ENCODE measurements at places on chromosomes 7 and 10.

DNA sequence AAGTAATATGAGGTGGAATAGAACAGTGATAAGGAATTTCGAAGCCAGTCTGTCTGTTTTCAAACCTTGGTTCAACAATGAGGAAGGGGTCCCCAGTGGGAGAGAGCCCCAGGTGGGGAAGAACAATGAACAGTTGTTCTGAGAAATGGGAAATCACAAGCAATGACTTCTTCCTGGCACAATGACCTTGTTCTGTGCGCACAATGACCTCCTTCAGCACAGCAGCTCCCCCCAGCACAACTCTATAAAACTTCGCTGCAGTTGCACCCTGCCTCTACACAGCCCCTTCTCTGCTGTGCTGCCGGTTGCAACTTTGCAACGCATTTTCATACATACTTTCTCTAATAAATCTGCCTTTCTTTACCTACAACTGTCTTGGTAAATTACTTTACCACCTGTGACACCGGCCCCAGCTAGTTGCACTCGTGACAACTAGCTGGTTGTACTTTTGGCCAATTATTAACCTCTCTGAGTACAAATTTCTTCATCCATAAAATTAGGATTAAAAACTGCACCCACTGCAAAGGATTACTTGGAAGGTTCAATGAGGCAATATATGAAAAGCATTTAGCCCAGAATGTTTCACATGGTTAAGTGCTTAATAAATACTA lies 40.5 kb downstream of the ASB4 start:
- no peak for DNase-seq

DNA sequence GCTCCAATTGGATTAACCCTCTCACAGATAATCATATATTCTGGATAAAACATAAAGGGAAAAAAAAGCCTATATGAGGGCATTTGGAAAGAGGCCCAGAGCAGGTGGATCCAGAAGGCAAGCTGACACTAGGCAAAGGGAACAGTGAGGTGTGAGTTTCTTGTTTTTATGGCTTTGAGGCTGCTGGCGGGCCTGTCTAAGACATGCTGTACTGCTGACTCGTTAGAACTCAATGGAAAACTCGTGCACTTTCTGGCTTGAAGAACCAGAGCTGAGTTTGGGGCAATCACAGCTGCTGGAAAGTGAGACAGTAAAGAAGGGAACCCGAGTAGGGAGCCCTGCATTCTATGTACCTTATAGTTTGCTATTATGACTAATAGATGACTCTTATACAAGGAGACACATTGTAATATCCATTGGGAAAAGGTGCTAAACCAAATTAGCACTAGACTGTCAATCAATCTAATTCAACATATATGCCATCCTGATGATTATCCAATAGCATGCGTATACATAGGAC lies 637.1 kb downstream of the GATA3 start:
- no peak for DNase-seq

- DNase-seq: no peak
Observed at GRCh38 chr10:70055550-70055949, 2.9 kb downstream of the MACROH2A2 start.

DNA sequence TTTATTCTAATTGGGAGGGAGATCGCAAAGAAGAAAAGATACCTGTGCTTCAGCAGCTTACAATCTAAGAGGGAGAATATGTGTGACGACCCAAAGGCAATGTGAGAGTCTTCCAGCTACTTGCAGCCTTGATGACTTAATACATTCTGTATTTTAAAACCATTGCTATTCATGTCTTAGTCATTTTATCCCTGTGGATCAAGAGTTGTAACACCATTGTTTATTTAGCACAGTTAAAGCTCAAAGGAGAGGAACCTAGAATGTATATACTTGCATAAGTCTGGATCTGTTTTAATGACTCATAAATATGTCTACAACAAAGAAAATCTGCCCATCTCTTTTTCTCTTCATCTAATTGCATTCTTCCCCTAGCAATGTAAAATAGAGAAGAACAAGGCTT lies 117.9 kb upstream of the DLX6 start:
- DNase-seq: no peak

GRCh38 chr10:3749600-3749999 lies 35.4 kb downstream of the KLF6 start:
- DNase-seq: no peak

- DNase-seq: no peak
Observed at GRCh38 chr10:69367469-69367868, 49.2 kb downstream of the TACR2 start.

DNA sequence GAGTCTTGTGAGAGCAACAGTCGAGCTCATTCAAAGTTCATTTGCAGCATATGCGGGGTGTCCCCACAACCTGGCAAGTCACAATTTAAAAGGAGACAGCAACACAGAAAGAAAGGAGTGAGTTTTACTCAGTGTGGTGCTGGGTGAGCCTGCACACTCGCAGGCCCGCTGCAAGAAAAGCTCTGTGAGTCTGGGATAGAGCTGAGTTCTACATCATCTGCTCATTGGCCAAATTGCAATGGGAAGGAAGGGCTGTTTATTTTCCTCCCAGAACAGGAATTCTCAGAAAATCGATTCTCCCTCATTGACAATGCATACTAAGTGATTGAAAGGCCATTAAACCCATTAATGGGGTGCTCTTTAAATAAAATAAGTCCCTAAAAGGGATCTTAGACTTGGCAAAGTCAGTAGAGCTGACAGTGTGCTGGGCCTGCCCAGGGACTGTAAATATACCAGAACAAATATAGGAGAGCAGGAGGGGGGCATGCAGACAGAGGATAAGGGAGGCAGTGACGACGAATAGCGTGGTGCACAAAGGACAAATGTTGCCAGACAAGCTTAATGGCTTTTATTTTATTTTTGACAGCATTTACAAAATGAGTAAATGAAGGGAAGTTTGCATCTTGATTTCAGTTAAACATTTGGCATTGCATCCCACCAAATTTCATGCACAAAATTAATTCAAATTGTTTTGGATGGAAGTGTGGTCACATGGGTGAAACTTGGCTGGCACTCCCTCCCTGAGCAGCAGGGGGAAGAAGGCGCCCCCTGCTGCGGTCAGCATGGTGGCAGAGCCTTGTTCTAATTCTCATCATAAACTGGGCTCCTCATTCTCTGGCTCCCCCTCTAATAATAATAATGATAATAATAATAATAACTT lies 215.7 kb downstream of the SNX10 start:
- no peak for DNase-seq

DNA sequence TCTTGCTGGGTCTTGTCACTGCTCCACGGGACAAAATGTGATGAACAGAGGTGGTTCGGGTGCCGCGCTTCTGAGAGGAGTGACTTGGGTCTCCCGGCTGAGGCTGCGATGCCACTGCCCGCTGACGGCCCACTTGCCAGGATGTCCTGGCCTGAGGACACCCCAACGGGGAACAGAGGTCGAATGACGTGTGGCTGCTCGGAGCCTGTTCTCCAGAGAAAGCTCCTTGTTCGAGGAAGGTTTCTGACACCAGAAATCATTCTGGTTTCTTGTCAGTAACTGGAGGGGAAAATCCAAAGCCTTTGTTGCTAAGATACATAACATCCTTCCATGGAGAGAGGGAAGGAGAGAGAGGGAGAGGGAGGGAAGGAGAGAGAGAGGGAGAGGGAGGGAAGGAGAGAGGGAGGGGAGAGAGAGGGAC lies 236.4 kb downstream of the WDR37 start:
- no peak for DNase-seq

- DNase-seq: no peak
Observed at GRCh38 chr10:88361494-88361893, 221.6 kb downstream of the RNLS start.

- no peak for DNase-seq
Observed at GRCh38 chr7:81150951-81151361, 232.1 kb upstream of the SEMA3C start.

- no peak for DNase-seq
Observed at GRCh38 chr10:13340626-13341376, 7.3 kb downstream of the SEPHS1 start.

- no peak for DNase-seq
Observed at GRCh38 chr10:111522141-111522540, 445.3 kb downstream of the ADRA2A start.

DNA sequence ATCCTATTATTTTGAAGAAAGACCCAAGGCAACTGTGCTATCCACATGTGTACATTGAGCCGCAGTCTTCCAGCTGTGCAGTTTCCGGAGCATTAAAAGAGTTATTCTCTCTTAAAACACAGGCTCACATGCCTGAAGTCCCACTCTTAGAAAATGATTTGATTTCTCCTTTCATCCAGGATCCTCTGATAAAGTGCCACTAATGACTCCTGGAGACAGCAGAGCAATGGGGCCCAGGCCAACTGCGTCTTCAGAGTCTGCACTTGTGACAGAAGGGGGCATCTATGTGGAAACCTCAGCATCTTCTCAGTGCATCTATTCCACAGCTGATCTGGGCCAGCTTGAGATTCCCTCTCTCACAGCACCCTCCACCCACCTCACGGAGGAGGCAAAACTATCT lies 482.1 kb upstream of the AKR1E2 start:
- DNase-seq: no peak

- DNase-seq: no peak
Observed at GRCh38 chr7:142024547-142024946, 28.9 kb downstream of the MGAM start.

- no peak for DNase-seq
Observed at GRCh38 chr7:18808026-18808425, 309.4 kb downstream of the TWIST1 start.

- DNase-seq: no peak
Observed at GRCh38 chr10:15705298-15705697, 14.4 kb downstream of the ITGA8 start.

DNA sequence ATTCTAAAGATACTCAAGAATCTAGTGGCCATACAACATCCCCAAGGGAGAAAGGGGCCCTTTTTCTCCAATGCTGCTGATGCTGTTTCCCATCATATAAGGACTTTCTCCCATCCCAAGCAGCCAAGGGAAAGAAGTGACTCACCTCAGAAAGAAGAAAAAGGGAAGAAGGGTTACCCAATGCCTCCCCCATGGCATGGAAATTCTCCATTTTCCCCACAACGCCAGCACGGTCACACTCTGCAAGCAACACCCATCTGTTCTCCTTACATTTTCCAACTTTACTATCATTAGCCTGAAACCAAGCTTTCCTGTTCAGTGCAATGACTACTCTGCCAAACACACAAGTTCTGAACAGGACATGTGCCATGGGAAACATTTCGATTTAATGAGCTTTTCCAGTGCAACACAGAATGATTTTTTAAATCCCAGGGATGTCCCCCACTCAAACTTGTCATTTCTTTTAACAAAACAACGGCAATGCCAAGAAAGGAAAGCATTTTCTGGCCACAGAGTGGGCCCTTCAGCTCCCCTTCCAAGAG lies 67.9 kb downstream of the PTPRN2 start:
- no peak for DNase-seq

GRCh38 chr10:78584266-78584665 lies 484.5 kb upstream of the ZMIZ1 start:
- no peak for DNase-seq

DNA sequence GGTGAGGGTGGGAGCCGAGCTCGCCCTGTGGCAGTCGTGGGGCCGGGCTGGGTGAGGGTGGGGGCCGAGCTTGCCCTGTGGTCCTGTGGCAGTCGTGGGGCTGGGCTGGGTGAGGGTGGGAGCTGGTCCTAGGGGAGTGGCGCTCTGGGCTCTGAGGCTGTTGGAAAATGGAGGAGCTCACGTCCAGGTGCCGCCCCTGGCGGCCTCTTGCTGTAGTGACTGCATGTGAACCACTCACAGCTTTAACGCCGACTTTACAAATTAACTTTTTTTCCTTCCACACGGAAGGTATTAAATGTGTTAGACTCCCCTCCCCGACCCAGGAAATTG lies 312.6 kb downstream of the WDR37 start:
- no peak for DNase-seq

DNA sequence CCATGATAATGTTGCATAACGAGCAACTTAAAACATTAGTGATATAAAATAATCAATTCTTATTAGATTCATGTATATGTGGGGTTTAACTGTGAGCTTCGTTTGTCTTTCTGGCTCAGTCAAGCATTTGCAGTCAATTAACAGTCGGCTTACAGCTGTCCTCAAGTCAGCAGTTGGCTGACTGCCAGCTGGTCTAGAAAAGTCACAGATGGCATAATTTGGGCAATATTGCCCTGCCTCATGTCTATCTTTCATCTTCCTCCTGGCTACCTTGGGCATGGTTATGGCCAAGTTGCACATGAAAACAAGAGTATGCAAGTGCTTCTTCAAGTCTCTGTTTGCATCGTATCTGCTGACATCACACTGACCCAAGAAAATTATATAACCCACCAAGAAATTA lies 186.1 kb upstream of the ZWINT start:
- DNase-seq: no peak

- DNase-seq: no peak
Observed at GRCh38 chr7:77904252-77904651, 105.7 kb downstream of the PHTF2 start.

DNA sequence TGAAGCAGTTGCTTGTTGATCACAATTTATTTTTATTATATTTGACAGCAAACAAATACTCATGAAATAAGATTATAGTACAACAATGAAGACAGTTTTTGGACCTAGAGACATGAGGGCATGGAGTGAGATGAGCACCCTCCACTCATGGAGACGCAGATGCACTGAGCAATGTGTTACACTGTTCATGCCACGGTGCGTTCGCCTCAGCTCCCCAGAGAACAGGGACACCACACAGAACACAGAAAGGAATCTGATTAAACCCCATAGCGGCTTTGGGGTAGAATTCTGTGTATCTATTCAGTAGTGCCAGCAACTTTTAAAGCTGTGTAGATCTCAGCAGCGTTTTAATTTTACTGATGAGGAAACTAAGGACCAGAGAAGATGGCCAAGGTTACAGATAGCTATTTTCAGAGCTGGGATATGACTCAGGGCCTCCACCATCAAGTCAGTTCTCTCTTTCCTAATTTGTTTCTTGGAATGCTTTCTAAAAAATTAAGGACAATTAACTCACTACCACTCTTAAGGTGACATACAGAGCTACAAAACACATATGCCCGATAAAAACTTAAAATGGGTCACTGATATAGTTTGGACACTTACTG lies 33.6 kb downstream of the FAM25A start:
- DNase-seq: no peak

DNA sequence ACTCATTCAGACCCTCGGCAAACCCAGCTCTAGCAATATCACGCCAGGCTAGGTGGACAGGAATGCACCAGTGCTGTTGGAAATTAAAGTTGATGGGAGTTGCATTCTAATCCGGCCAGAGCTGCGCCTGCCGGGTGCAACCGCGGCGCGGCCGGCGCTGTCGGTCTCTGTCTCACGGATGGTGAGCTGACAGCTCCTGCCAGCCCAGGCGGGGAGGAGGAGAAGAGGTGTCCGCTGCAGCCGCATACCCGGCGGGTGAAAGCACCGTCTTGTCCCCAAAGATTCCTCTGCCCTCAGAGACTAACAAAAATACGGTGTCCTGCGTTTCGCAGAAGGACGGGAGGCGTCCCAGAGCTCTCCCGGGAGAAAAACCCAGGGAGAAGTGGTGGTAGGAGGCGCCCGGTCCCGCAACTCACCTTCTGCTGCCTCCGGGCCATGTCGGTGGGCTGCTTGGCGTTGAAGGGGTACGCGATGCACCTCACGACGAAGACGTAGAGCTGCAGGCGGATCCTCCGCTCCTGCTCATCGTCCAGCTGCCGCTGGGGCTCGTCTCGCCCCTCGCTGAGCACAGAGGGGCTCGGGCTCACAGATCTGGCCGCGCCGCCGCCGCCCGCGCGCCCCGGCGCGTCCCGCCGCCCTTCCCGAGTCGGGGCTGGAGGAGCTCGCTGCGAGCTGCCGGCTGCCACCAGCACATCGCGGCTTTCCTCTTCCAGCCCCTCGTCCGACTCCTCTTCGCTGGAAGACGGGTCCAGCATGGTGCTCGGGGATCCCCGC lies 490 bp downstream of the CADPS2 start:
- DNase-seq: no peak
